Activated CD4-positive, alpha-beta T cell treated with anti-CD3 and anti-CD28 coated beads for 1 hour (primary cell): ENCODE measurements at places on chromosomes 11 and 22.
A peak's percentile ranks its signal among the peaks of the same experiment; 100 is the strongest.

DNA sequence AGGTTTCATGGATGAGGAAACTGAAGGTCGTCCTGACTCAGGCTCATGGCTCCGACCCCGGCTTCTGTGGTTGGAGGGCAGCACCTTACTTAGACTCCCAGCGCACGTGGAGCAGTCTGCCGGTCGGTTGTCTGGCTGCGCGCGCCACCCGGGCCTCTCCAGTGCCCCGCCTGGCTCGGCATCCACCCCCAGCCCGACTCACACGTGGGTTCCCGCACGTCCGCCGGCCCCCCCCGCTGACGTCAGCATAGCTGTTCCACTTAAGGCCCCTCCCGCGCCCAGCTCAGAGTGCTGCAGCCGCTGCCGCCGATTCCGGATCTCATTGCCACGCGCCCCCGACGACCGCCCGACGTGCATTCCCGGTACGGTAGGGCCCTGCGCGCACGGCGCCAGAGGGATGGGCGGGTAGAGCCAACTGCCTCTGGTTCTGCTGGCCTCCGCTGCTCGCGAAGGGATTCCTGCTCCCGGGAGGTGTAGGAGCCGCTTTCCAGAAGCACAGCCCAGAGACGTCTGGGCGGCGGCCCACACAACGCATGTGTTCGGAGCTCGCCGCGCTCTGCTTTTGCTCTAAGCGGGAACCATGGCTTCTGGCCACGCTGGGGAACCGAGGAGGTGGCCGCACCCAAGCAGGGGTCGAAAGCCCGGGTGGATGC, at the start of gene LDHA:
Gene LDHA (plus strand): TSS at position 289 of the 653 bp plus-strand sequence. CDS start 2,280 bp downstream, outside the sequence.
- DNase-seq: peak; percentile 98

DNA sequence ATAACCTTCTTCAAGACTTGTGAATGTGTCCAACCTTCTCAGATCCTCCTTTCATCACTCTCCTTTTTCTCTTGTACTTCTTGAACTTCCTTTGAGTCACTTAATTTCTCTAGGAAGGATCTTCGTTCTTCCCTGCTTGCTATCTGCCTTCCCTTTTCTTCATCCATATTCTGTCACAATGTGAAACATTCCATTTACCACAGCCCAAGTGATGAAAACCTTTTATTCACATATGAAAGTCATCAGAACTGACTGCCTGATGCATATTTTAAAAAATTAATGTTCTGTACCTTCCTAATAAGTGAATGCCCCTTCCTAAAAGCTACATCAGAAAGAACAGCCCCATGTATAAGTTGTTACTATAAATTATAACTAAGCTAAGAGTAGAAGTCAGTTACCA, 520.4 kb upstream of the LUZP2 start:
- no peak for DNase-seq

DNA sequence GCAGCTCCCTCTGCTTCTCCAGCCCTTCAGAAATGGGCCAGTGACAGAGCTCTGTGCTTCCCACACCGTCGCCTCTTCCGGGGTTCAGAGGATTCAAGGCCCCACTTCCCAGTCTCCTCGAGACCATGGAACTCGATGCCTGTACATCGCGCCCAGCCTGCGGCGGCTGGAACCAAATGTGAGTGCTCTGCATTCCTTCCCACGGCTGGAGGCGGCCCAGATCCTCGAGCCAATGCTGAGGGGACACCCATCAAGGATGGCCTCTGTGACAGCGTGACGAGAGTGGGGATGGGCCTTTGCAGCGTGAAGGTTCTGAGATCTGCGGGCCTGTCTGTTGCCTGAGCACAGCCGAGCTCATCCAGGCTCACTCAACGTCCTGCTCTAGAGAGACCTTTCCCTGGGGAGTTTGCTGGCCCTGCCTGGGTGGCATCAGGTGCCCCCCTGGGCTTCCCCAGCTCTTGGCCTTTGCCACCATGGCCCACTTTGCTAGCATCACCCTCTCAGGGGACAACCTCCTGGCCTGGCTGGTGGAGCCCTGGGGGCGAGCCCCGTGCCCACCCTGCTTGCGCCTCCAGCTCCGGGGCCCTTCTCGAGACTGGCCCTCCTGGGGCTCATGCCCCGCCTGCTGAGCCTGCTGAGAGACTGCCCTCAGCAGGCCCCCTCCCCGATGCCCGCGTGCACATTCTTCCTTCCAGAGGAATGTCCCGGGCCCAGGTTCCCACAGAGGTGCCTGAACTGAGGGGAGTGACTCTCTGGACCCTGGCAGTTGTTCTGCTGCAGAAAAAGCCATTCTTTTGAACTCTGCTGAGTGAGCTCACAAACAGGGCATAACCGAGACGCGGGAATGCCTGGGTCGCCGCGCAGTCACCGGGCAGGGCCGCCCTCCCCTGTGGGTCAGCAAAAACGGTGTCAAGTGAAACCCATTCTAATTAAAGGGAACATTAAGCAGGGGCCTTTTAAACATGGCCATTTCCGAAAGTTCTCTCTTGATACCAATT, 7.3 kb upstream of the MYEOV start:
- no peak for DNase-seq

- DNase-seq: no peak
Measured at GRCh38 chr11:125165843-125166763, 1.6 kb downstream of the PKNOX2 start.
